ENCODE measurements at places on chromosomes 12 and 14. TPM values are rescaled to one million over a fixed set of nuclear protein-coding genes. Genes with fewer than 3 reads are reported as not detected.

The OASL gene
- 16.9 TPM for total RNA-seq

The COQ10A gene
- 10.6 TPM for total RNA-seq

The ARHGEF40 gene
- 0.21 TPM for total RNA-seq

The TMEM117 gene
- total RNA-seq = 0.74 TPM

The SDR9C7 gene
- total RNA-seq = not detected

Data from activated naive CD8-positive, alpha-beta T cell treated with anti-CD3 and anti-CD28 coated beads for 36 hours (primary cell).